Iris pigment epithelial cell (primary cell): ENCODE measurements at places on chromosomes 2 and 18.
A peak's percentile ranks its signal among the peaks of the same experiment; 100 is the strongest.

- no peak for DNase-seq
These were observed 54.0 kb downstream of the MFSD6 start for GRCh38 chr2:190462181-190462580.

DNA sequence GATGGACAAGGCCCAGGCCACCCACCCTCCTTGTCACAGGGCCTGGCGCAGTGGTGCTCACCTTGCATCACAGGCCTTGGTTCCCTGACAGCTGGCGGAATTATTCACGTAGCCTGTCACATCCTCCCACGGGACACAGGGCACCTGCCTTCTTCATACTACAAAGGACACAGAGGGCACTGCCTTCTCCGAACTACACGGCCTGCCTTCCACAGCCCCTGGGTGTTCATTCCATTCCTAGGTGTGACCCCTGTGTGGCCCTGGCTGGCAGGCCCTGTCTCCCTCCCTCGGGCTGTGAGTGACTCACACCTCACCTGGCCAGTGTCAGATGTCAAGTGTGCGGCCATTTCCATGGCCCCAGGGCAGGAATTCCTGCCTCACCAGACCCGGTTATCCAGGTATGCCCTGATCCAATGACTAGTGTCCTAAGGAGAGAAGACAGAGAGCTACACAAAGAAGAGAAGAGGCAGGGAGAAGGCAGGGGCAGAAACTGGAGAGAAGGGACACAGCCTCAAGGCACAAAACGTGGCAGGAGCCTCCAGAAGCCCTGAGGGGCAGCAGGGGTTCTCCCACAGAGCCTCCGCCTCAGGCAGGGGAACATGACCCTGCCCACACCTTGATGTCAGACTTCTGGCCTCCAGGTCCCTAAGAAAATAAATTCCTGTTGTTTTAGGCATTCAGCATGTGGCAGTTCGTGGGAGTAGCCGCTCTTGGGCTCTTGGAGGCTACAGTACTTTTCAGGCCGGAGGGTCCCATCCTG is 43.4 kb downstream of the MBP start:
- no peak for DNase-seq

DNA sequence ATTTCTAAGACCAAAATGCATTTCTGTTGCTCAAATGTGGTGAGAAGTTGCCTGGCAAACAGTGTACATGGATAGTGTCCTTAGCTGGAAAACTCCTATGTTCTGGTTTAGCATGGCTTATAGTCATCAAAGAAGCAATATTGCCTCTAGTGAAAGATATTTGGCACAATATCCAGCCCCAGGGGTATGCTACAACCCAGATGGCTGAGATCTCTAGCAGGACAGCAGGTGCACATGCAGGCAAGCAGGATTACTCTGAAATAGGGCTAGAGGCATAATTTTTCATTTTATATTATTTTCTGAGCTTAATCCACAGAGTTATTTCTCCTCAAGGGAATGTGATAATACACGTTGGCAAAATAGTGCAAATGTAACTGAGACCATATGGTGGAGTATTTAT is 34.0 kb downstream of the CCDC195 start:
- no peak for DNase-seq

DNA sequence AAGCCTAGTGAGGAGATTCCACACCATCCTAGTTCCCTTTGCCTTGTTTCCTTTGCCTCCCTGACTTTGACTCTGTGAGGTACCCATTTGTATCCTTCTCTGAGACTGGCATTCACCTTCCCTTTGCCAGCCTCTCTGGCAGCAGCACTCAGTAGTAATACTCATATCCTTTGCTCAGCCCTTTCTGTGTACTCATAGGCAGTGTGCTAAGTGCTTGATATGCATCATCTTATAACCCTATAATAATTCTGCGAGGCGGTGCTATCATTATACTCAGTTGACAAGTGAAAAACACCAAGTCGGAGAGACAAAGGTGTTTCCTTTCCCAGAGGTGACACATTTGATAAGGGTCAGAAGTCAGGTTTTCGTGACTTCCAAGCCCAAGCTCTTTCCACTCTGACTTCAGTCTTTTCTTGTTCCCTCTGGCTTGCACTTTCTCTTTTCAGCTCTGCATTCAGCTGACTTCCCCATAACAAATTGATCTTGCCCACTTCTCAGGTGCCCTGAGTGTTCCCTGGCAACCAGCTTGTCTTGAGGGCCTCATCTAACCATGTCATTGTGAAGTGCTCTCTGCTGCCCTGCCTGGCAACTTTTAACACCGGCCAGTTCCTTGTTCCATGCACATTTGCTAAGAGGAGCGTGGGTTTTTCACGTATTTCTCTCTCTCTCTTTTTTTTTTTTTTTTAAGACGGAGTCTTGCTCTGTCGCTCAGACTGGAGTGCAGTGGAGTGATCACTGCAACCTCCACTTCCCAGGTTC is 94.5 kb upstream of the UPP2 start:
- no peak for DNase-seq

- DNase-seq, result no peak
These were observed 130.6 kb downstream of the COL6A3 start for GRCh38 chr2:237283131-237283928.

GRCh38 chr2:10906926-10907625 is 4.7 kb upstream of the KCNF1 start:
- DNase-seq, result no peak

GRCh38 chr2:54083445-54083844 is 32.0 kb upstream of the ACYP2 start:
- peak; percentile 45 for DNase-seq

- DNase-seq, result no peak
These were observed 5.1 kb upstream of the TWSG1 start for GRCh38 chr18:9329471-9329870.

GRCh38 chr2:45195916-45196315 is 186.7 kb upstream of the SIX2 start:
- DNase-seq, result no peak

GRCh38 chr2:221569871-221570270 is 2.2 kb downstream of the EPHA4 start:
- DNase-seq, result no peak

GRCh38 chr2:220949466-220949865 is 622.6 kb downstream of the EPHA4 start:
- DNase-seq, result no peak

GRCh38 chr2:175400975-175401374 is 219.5 kb upstream of the ATP5MC3 start:
- DNase-seq, result no peak

DNA sequence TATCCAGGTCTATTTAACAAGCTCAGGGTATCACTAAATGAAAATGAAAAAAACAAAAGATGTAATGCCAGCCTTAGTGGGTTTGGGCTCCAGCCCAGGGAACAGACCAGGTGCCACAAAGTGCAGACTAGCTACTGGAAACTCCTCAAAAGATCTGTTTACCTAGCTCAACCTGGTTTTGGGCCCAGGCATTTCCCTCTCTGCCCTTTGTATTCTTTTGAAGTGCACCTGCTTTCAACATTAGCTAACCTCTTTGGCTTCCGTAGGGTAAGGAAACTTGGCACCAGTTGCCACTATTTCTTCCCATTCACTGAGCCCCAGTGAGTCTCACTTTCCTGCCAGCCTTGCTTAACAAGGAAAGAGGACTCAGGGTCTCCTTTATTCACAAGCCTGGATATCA is 123.6 kb upstream of the CDCA7 start:
- DNase-seq, result no peak

DNA sequence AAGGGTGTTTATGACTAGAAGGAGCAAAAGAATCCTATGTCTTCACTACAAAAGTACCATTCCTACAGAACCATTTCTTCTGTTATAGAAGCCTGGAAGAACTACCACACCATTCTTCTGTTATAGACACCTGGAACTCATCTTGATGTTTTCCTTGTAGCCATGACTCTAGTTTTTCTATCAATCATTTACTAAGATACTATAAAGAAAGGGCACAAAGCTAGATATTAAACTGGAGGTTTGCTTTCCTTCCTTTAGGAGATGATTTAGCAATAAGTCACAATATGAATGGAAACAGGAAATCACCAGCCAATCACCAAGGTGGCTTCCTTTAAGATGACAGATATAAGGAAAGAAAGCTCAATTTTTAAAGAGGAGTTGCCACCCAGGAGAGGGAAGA is 100.3 kb upstream of the NEUROD1 start:
- DNase-seq, result no peak

DNA sequence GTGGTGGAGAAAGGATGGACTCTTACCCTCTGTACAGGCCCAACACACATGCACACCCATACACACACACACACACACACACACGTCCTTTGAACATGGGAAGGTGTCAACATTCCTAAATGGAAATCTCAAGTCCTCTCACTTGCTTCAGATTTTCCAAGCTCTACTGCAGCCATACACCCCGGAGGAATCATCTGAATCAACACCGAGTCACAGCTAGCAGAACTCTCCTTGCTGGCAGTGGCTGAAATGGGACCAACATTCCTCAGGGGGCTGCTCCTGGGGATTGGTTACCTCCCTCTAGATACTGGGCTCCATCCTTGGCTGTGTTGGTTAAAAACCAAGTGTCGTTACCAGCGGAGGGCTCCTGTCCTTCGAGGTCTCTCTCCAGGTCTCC is 112.7 kb downstream of the BCL11A start:
- DNase-seq, result no peak

- no peak for DNase-seq
These were observed 49.2 kb downstream of the PLB1 start for GRCh38 chr2:28544922-28545589.

GRCh38 chr2:113058411-113058994 is 495 bp upstream of the IL36RN start:
- DNase-seq, result no peak

GRCh38 chr2:121697108-121697631 is 39.5 kb downstream of the NIFK start:
- DNase-seq, result peak; percentile 28

- DNase-seq, result no peak
These were observed 268.7 kb downstream of the MTX2 start for GRCh38 chr2:176537932-176538331.

DNA sequence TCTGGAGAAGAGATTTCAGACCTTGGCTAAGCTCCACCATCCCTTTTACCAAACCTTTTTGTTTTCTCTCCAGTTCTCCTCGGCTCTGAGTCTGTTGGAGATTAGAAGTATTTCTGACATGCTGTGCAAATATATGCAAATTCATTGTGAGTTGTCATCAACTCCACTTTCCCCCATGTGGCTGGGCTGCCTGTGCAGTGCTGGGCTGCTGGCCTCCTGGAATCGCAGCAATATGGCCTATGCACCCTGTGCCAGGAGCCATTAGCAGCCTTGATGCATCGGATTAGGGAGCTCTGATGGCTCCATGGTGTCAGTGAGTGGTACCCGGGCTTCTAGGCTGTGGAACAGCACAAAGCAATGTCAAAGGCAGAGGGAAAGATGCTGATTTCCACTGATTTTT is 80.0 kb downstream of the GPR39 start:
- no peak for DNase-seq

- no peak for DNase-seq
These were observed 28.6 kb upstream of the STEAP3 start for GRCh38 chr2:119195001-119195400.

- no peak for DNase-seq
These were observed 279.2 kb downstream of the CYRIA start for GRCh38 chr2:16386431-16386830.

DNA sequence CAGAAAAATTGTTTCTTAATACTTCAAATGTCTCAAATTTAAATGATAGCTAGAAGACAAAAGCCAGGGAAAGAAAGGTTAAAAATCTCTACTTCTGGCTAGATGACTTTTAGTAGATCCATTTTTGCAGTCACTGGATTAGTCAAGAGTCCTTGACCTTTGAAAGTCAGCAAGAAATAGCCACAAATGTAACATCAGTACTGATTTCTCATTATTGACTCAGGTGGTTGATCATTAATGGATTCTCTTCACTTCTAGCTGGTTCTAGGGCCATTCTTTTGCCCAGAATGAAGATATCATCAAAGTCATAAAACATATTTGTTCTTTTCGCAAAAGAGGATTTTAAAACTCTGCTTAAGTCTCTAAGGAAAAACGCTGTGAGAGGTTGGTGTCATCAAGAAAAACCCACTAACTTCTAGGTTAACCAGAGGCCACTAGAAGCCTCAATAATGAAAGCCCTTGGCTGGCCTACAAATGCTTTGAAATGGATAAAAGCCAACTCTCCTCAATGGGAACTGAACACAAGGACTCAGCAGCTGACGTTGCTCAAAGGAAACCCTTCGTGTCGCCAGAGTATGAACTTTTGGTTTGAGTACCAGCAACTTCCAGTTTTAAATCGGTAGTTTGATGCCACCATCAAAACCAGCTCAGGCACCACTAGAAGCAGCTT is 66.3 kb downstream of the IRS1 start:
- DNase-seq, result no peak

DNA sequence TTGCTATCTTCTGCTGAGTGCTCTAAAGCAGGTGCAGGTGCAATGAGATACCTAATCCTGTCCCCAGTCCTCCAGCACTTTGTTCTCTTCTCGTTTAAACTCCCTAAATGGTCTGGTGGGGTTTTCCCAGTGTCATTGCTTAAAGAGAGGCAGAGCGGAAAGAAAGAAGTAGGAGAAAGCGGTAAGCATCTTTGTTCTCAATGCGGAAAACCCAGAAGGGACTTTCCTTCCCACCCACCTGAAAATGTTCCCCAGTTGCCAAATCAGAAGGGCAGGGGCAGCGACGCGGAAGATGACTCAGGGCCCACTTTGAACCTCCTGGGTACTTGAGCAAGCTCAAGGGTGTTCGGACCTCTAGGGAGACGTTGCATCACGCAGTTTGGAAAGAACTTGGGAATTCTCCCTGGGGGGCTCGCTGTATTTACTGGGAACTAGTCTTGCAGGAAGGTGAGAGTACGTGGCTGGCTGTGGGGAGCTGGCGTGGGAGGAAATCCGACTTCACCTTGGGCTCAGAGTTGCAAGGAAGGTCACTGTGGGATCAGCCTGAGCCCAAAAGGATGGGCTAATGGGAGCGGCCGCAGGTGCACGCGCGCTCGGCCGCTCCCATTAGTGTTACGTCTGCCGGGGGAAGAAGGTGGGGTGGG is 589 bp upstream of the SGPP2 start:
- no peak for DNase-seq
